DMS153 (cell line): ENCODE measurements at places on chromosomes 5 and 9.

- no peak for DNase-seq
These were observed 75.9 kb downstream of the TRIO start for GRCh38 chr5:14218897-14219573.

DNA sequence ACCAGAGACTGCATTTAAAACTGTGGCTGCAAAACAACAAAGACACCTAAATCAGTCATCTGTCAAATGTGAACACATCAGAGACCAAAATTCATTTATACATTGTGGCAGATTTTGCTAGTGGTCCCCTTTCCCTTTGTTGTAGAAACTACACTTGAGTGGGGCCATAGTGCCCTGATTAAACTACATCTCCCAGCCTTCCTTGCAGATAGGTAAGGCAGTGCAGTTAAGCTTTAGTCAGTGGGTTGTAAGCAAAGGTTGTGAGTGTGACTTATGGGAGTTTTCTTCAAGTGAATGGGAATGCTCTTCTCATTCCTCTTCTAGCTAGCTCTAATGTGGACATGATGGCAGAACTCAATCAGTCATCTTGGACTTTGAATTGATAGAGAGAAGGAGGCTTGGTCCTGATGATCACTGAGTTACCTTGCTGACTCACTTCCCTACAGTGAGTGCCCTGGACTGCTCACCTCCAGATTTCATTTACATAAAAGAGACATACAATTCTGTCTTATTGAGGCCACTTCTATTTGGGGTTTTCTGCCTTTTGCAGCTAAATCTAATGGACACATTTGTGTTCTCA, 35.2 kb upstream of the SPARC start:
- DNase-seq: no peak

DNA sequence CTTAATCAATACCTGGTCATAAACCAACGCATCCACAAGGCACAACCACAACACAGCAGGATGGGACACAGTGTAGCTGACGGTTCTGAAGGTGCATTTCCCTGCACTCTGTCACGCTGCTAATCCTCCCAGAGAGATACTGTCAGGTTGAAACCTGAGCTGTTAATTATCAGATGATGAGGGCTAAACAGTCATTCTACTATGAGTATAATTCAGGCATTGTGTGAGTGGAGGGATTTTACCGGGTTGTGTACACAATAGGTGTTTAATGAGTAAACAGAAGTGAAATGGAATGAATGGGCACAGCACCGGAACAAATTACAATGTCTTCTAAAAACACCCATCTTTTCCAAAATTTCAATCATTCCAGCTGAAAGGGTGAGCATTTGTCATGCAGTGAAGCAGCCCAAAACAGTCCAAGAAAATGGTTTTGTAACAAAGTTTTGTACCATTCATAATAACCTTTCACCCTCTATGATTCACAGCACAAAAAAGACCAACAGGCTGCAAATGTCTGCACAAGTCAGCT, 71.5 kb downstream of the ABCA1 start:
- peak; percentile 83 for DNase-seq

- DNase-seq: no peak
These were observed 38.2 kb downstream of the MRPL36 start for GRCh38 chr5:1761453-1761755.

- no peak for DNase-seq
These were observed 1163.6 kb downstream of the CDH12 start for GRCh38 chr5:21689587-21689986.

DNA sequence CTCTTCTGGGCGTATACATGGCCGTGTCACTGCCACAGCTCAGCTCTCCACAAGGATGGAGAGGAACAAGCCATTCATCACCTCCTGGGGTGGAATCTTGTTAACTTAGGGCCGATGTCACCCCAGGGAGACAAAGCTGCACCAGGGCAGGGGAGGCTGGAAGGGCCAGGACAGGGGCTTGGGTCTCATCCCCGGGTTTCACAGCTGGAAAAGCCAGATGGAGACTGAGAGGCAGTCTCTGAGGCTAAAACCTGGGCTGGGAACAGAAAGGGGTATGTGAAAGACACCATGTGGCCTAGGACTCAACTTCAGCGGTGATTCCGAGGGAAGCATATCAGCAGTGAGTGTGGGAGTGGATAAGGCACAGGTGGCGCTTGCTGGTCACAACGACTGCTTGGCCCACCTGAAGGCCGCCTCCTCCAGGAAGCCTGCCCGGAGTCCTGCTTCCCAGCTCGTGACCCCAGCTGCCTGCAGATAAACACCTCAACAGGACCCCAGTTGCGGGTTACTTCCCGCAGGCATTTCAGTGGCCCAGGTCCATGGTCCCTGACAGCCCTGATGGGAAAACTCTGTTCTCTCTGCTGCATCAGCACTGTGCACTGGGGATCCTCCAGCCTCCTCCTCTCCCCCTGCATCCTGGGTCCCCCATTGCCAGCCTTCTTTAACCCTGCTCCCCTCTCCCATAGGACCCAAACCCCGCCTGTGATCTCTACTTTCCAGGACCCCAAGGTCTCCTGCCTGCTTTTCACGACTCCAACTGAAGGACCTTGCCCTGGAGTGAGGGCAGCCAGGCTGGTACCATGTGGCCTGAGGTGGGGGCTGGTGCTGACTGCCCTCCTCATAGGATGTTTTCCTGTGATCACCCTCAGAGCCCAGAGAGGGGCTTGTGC, 51.7 kb upstream of the FCN1 start:
- DNase-seq: no peak

- DNase-seq: no peak
These were observed 85.3 kb upstream of the STC2 start for GRCh38 chr5:173413471-173413982.

- DNase-seq: no peak
These were observed 13.3 kb upstream of the HSDL2 start for GRCh38 chr9:112366591-112366990.

DNA sequence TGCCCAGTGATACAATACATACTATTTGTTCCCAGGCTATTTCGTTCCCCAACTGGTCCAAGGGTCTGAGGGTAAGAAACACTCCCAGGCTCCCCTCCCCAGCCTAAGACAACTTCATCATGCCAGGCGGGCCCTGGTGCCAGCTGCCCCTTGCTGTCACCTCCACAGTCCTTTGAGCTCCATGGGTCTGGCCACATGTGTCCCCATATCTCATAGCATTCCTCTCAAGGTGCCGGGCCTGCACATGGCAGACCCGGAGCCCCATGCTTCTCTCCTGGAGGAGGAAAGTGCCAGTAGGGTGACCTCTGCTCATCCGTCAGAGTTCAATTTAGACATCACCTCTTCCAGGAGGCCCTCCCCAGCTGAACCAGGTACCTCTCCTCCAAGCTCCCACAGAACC, 120.5 kb downstream of the C5orf15 start:
- DNase-seq: no peak
